Activated CD4-positive, alpha-beta T cell treated with anti-CD3 and anti-CD28 coated beads for 24 hours (primary cell): ENCODE measurements at places on chromosomes 6 and 20.

DNA sequence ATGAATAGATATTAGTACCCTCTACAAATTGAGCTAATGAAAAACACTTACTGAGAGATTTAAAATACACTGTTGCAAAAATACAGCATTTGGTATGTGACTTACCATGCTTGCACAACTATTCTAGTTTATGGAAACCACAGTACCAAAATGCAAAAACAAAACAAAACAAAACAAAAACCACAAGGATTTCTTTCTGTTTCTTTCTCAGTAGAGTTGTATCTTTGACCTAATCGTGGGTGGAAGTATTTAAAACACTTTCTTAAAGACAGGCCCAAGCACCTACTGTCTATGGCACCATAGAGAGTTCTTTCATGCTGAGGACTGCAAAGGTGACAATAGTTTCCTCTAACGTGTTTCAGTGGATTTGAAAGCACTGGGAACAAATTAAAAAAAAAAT, 95.3 kb upstream of the C6orf118 start:
- no peak for DNase-seq

DNA sequence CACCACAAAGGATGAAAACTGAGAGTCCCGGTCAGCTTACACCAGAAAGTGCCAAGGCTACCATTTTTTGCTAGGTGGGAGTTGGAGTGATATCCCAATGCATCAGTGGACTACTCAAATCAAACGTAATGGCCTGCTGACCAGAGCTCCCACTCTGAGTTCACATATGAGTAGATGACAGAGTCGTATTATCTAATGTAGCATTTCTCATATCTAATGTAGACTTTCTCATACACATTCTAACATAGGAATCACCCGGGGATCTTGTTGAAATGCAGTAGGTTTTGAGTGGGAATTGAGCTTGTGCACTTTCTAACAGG, 38.4 kb upstream of the FUCA2 start:
- no peak for DNase-seq

- DNase-seq, result no peak
Measured at GRCh38 chr20:2871661-2872458, 1.4 kb upstream of the PTPRA start.

GRCh38 chr6:148835920-148836441, 89.2 kb downstream of the UST start:
- no peak for DNase-seq

GRCh38 chr6:145112711-145113148, 622.6 kb downstream of the EPM2A start:
- no peak for DNase-seq

DNA sequence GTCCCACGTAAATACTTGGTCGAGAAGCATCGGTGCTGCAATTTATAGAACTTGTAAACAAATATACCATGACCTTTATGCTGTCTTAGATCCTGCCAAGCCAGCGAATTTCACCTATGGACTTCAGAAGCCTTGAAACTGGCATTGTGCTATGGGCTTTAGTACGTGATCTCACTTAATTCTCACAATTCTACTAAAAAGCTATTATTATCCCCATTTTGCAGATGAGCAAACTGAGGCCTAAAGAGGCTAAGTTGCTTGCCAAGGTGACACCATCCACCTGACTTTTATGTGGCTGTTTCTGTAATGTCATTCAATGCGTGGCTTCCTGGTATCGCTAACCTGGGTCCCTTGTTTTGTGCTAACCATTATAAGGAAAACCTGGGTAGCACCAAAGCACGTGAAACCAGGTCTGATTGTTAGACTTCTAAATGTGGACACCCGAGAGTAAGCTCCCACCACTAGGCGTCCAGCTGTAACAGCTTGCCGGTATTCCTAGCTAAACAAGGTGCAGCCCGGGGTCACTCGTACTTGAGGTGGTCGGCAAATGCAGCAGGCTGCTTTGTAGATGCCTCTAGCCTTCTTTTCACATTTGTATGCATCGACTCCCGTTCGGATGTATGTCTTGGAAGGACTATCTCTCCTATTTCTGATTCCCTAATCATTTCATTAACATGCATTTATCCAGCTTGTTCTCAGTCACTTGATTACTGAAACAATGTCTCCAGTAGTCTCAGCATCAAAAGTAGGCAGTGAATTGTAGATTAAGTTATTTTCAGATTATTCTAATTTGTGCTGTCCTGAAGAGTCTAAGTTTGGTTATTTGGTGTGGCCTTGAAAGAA, 1.1 kb downstream of the SYNJ2 start:
- DNase-seq, result no peak

DNA sequence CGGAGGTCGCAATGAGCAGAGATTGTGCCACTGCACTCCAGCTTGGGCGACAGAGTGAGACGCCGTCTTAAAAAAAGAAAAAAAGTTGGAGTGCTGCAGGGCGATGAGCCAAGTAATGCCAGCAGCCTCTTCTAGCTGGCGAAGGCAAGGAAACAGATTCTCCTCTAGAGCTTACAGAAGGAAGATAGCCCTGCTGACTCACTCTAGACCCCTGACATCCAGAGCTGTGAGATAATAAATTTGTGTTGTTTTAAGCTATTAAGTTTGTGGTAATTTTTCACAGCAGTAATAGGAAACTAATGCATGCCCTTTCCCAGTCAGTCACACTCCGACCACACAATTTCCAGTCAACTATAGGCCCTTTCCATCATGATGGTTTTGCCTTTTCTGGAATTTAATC, 16.4 kb downstream of the PRSS16 start:
- no peak for DNase-seq

DNA sequence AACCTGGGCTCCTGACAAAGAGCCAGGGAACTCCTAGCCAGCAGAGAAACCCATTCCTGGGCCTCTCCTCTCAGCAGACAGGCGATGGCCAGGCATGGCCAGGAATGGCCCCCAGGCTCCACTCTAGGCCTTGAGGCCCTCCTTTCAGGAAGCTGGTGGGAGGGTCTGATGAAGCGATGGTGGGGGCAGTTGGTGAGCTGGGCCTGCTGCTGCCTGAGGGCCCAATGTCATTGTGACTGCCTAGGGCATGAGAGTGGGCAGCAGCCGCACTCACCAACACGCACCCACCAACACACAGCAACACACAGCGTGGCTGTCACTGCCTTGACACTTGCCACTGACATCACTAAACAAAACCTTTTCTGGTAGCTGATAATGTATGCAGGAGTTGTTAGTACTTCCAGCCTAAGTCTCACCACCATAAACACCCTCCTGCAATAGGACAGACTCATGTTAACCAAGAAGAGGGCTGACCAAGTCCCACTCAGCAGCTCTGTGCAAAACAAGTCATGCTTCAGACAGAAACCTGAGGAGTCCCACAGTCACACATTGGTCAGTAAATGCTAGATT, 69.3 kb downstream of the ABHD12 start:
- no peak for DNase-seq

- no peak for DNase-seq
Measured at GRCh38 chr6:84739866-84740208, 24.6 kb downstream of the TBX18 start.

DNA sequence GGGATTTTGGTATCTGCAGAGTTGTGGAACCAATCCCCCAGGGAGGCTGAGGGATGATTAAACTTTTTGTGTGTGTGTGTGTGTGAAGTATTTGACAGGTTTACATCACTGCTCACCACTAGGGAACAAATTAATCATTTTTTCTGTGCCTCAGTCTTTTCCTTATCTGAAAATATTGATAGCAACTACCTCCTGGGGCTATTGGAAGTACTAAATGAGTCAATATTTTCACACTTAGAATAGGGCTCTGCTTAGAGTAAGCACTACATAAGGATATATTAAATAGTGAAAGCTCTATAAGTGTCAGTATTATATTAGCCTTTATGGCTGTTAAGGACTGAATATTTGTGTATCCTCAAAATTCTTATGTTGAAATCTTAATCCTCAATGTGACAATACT, 155.2 kb upstream of the UST start:
- DNase-seq, result no peak

DNA sequence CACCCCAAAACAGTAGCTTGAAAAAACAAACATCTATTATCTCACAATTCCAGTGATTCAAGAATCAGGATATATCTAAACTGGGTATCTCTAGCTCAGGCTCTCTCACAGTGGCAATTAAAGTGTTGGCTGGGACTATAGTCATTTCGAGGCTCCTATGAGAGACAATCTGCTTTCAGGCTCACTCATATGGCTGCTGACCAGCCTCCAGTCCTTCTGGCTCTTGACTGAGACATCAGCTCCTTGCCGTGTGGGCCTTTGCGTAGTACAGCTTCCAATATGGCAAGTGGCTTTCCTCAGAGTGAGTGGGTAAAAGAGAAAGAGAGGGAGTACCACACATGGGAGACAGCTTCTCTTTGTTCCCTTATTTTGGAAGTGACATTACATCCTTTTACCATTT, 327.2 kb downstream of the CENPW start:
- no peak for DNase-seq

DNA sequence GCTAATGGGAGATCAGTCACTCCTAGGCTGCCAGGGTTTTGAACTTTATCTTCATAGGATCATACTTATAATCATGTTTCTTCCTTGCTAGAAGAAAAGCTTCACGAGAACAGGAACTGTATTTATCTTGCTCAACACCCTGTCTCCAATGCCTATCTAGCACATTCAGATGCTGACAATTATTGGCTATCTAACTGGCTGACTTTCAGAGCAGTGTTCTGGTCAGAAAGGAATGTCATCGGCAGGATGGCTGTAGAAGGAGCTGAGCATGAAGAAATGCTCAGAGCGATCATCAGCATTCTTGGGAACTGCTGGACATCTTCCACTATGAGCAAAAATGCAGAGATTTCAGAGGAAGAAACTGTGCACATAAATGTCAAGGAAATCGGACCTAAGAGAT, 628.0 kb upstream of the NRSN1 start:
- no peak for DNase-seq

GRCh38 chr6:15533379-15534026, 129.3 kb downstream of the DTNBP1 start:
- no peak for DNase-seq

- no peak for DNase-seq
Measured at GRCh38 chr20:63133481-63134091, 82.3 kb downstream of the YTHDF1 start.

DNA sequence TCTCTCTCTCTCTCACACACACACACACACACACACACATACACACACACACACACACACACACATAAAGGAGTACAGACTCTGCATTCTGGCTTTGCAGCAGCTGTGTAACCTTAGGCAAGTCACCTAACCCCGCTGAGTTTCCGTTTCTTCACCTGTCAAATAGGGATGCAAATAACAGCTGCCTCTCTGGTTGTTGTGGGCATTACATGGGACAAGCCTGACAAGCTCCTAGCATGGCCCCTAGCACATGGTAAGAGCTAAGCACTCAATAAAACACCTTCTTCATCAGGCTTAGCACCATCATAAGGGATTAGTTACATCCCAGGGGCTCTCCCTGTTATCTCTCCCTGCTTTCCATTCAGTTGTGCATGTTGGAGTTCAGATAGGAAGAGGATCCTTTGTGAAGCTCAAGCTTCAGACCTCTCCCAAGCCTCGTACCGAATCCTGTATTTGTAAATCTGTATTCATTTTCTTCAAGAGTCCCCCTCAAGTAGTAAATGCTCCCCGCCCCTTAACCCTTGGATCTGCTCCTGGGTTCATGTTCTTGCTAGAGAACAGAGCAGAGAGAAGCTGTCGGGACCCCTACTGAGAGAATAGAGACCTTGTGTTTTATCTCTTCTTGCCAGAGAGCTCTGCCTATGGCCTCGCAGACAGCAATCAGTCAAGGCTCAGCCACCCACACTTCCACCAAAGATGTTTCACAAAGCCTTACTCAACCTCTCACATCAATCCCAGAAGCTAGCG, 2.2 kb downstream of the SLC13A3 start:
- DNase-seq, result no peak

- DNase-seq, result no peak
Measured at GRCh38 chr20:10259166-10259565, 40.5 kb downstream of the SNAP25 start.

- DNase-seq, result no peak
Measured at GRCh38 chr6:29653452-29654038, 3.3 kb upstream of the MOG start.

GRCh38 chr6:91087908-91088307, 501.0 kb upstream of the MAP3K7 start:
- DNase-seq, result no peak

- DNase-seq, result no peak
Measured at GRCh38 chr6:25649611-25650010, 2.4 kb upstream of the SCGN start.

GRCh38 chr6:157169656-157170055, 153.7 kb downstream of the TMEM242 start:
- no peak for DNase-seq

DNA sequence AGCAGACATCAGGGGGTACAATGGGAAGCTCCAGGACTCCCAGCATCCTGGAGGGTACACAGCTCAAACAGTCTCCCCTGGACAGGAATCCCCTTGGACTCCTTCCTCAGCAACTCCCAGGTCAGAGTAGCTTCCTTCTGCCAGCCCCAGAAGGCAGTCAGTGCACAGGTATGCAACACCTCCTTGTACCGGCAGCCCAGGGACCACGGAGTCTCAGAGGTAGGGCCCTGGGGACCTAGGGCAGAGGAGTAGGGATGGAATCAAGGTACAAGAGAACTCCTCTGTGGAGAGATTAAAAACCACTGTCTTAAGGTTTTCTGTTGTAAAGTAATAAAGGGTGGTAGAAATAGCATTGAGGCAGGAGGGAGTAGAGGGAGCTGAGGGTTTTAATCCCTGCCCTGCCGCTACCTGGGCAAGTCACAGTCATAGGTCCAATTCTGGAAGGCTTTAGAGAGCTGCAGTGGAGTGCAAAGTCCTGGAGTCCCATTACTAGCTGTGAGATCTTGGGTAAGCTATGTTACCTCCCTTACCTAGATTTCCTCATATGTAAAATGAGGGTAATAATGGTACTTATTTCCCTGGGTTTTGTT, 7.5 kb downstream of the TP53TG5 start:
- DNase-seq, result no peak

DNA sequence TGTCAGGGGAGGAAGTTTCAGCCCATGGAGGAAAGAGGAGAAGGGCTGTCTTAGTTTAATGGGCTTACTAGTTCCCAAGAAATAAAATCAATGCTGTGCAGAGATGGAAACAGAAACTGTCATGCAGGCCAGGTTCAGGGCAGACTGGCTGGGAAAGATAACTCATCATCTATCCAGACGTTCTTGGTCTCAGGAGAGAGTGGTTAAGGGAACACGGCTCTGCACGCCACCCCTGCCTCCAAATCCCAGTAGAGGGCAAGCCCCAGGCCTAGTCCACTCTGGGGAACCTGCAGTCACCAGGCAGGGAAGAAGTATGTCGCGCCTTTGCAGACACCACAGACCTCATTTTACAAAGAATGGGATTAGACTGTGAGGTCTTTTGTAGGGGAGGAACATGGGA, 12.5 kb downstream of the ALDH8A1 start:
- DNase-seq, result no peak

GRCh38 chr20:36812594-36813463, 39.3 kb upstream of the DSN1 start:
- DNase-seq, result no peak

GRCh38 chr6:85355816-85356215, 94.1 kb upstream of the NT5E start:
- DNase-seq, result no peak

DNA sequence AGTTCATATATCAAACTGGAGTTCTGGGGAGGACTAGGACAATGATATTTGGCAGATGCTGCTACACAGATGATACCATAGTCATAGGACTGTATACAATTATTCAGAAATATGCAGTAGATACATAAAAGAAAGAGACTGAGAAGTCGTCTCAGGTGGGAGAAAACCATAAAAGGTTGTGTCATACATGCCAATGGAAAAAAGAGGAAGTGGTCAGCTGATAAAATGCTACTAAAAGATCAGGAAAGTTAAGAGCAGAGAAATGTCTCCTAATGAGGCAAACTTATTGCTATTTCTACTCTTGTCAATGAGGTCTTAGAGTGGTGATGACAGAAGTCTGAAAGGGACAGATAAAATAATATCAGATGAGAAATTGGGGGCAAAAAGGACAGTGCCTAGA, 407.6 kb downstream of the COL12A1 start:
- DNase-seq, result no peak
